Natural killer cell treated with Interleukin-12 subunit alpha and Interleukin-12 subunit beta and Interleukin-15 and Interleukin-18, amount 100 ng/mL, for 72 hours (primary cell): ENCODE measurements at places on chromosomes 12 and 14.
A peak's percentile ranks its signal among the peaks of the same experiment; 100 is the strongest.

DNA sequence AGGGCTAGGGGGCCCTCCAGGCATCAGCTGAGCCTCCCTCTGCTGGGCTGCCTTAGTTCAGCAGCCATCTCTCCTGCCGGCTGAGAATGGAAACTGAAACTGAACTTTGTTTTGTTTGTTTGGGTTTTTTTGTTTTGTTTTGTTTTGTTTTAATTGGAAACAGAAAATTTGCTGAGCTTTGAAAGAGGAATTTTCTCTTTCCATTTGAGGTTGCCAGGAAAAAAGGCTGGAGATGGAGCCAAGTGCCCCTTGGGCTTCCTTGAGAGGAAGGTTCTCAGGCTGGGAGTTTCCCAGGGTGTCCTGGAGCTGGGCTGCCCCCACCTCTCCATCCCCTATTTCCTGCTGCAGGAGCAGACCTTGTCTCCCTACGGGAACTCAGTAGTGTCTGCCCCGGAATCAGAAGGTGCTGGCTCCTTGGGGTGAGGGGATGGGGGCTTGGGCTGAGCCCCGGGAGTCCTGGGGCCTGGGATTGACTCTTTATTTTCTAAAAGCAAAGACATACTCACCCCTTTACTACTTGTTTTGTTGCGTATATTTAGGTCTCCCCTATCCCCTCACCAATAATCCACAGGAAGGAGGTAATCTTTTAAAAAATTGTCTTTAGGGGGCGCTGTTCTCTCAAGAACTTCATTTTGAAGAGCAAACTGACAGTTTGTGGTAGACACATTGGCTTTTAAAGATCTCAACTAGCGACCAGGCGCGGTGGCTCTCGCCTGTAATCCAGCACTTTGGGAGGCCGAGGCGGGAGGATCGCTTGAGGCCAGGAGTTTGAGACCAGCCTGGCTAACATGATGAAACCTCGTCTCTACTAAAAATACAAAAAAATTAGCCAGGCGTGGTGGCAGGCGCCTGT, 21.3 kb upstream of the OASL start:
- H3K4me1 ChIP-seq = peaks cover 17% of the 10 kb centered on the region
- peak overlapping the region; percentile 90 for H3K4me3 ChIP-seq
- H3K27me3 ChIP-seq = no peaks in the 10 kb centered on the region
- peak overlapping the region; percentile 97 for H3K27ac ChIP-seq

DNA sequence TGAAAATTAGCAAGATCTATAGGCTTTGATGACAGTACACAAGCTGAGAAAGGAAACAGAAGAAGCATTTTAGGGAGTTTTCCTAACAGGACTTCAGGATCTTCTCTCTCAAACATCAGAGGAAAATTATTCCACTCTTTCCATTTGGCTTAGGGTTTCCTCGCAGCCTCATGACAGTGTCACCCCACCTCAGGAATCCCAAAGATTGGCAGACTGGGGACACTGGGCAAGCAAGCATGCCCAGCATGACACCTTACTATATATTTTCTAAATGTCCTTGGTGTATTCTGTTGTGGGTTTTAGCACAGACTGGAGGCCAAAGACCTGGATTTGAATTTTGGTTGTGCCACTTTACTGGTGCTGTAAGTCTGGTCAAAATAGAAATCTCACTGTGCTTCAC, 482.4 kb upstream of the SOX5 start:
- no peak overlapping the region for H3K4me3 ChIP-seq
- no peaks in the 10 kb centered on the region for H3K36me3 ChIP-seq
- no peaks in the 10 kb centered on the region for H3K4me1 ChIP-seq

GRCh38 chr12:59115995-59116394, 195.7 kb upstream of the LRIG3 start:
- H3K36me3 ChIP-seq = no peaks in the 10 kb centered on the region
- no peak overlapping the region for H3K27ac ChIP-seq

GRCh38 chr12:65997056-65997455, 133.5 kb downstream of the LLPH start:
- H3K36me3 ChIP-seq = no peaks in the 10 kb centered on the region
- no peak for DNase-seq
- H3K4me3 ChIP-seq = no peak overlapping the region
- H3K27me3 ChIP-seq = peaks cover 3% of the 10 kb centered on the region
- no peak overlapping the region for H3K27ac ChIP-seq

DNA sequence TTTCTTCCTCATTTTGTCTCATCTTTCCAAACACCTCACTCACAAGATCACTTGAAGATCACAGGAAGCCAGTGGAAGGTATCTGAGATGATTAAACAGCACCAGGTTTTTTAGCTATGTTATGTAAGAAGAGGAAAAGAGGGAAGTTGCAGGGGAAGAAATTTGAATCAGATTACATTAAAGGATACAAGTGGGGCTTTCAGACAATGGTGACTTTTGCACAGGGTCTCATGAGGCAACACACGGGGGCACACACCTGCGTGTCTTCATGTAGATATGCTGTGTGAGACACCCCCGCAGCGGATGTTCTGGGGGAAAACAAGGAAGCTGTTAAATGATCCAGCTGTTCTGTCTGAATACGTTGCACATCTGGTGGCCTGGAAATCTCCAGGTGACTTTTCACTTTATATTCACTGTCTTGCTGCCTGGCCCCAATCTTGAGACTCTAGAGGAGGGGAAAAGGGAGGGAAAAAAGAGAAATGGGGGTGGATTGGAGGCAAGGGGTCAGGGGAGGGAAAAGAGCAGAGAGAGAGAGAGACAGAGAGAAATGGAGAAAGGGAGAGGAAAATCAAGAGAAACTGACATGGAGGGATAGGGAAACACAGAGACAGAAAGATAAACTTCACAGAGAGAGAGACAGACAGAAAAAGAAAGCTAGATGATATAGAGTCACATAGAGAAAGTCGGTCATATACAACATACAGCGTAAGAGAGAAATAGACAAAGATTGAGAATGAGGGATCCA, 36.3 kb upstream of the PPP1CC start:
- peaks cover 12% of the 10 kb centered on the region for H3K4me1 ChIP-seq
- H3K4me3 ChIP-seq = no peak overlapping the region
- peaks cover 13% of the 10 kb centered on the region for H3K27me3 ChIP-seq
- no peaks in the 10 kb centered on the region for H3K36me3 ChIP-seq
- peak overlapping the region; percentile 3 for H3K27ac ChIP-seq

- peaks cover 11% of the 10 kb centered on the region for H3K36me3 ChIP-seq
- H3K27ac ChIP-seq = no peak overlapping the region
- H3K4me3 ChIP-seq = no peak overlapping the region
- H3K27me3 ChIP-seq = no peaks in the 10 kb centered on the region
Measured at GRCh38 chr14:102035914-102036313, 50.9 kb downstream of the HSP90AA1 start.

DNA sequence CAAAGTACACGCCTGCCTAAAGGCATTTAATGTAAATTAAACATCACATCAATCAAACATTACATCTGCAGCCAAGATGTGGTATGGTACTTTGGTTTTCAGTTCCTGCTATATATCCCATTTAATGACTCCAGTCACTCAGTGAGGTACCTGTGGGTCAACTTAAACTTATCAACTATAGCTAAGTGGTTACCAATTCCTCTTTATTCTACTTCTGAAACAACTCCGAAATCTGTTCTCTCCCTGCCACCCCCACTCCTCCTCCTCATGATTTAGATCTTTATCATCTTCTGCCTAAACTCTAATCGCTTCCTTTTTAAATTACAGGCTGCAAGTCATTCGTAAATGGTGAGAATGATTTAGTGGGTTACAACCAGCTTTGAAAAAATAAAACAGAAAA, 57.9 kb downstream of the BCL2L14 start:
- H3K27me3 ChIP-seq = peaks cover 36% of the 10 kb centered on the region
- no peaks in the 10 kb centered on the region for H3K4me1 ChIP-seq
- H3K27ac ChIP-seq = no peak overlapping the region
- no peak overlapping the region for H3K4me3 ChIP-seq

DNA sequence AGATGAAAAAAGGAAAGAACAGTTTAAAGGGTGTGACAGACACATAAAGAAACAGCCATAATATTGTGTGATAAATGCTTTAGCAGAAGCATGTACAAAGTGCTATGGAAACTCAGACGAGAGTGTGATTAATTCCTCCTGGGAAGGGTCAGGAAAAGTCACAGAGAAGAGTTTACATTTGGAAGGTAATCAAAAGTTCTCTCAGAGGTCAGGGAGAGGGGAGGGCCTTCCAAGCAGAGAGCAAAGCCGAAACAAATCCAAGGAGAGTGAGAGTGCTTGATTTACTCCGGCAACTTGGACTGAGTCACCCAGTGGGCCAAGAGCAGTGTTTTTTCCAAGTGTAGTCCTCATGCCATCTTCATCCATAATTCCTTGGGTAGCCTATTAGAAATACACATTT, 108.3 kb downstream of the IGF1 start:
- H3K27ac ChIP-seq = no peak overlapping the region
- H3K27me3 ChIP-seq = peaks cover 2% of the 10 kb centered on the region
- no peak for DNase-seq

GRCh38 chr14:20723488-20723887, 22.2 kb upstream of the EDDM3A start:
- H3K36me3 ChIP-seq = no peaks in the 10 kb centered on the region
- no peak overlapping the region for H3K27ac ChIP-seq
- no peak for DNase-seq
- H3K4me1 ChIP-seq = no peaks in the 10 kb centered on the region

DNA sequence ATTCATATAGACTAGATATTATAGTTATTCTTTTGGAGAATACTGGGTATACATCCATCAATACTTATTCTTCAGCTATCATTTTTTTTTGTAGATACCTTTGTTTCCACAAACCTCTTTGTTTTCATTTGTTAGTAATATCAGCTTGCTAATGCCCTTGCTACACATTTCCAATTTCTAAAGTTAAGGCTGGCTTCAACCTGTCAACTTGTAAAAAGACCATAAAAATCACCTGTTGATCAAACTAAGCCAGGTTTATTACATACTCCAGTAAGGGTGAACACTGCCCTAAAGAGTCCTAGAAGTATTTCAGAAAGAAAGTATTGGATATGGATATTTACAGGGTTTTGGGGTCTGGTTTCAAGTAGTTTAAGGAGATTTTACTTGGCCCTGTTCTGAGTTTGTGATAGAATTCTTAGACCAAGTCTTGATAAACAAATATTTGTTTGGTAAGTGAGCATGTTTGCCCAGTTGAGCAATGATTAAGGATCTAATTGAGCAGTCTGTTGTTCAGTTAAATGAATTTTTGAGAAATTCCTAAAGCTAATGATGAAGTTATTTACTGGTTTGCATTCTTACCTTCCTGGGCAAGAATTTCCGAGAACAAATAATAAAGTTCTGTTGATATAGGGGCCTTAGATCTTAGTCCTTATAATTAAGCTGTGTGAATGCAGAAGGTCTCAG, 52.8 kb upstream of the LRTM2 start:
- H3K4me1 ChIP-seq = peaks cover 15% of the 10 kb centered on the region
- H3K27me3 ChIP-seq = no peaks in the 10 kb centered on the region
- H3K27ac ChIP-seq = no peak overlapping the region
- no peak for DNase-seq

GRCh38 chr12:66555113-66555512, 123.8 kb downstream of the GRIP1 start:
- no peak for DNase-seq
- no peaks in the 10 kb centered on the region for H3K36me3 ChIP-seq
- H3K27me3 ChIP-seq = peaks cover 15% of the 10 kb centered on the region
- H3K4me1 ChIP-seq = no peaks in the 10 kb centered on the region
- H3K27ac ChIP-seq = no peak overlapping the region
- H3K4me3 ChIP-seq = no peak overlapping the region

DNA sequence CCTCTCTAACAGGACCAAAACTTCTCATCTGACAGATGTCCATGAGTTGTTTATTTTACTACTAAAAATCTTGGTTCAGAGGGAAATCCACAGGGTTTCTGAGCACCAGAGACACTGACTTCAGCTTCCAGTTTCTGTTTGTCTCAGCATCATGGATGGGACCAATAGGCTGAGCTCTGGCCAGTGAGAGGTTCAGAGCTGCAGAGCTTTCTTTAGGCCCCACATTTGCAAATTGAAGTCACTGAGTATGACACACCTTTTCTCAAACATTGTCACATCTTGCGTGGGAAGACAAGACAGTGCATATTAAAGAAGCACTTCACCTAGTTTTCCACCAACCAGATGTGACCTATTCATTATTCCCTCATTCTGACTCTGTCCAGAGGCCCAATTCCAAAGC, 45.2 kb downstream of the RDH12 start:
- peaks cover 10% of the 10 kb centered on the region for H3K36me3 ChIP-seq
- no peak for DNase-seq
- H3K4me3 ChIP-seq = no peak overlapping the region
- peaks cover 8% of the 10 kb centered on the region for H3K4me1 ChIP-seq
- H3K27me3 ChIP-seq = no peaks in the 10 kb centered on the region

GRCh38 chr12:41013881-41014642, 174.1 kb upstream of the PDZRN4 start:
- no peaks in the 10 kb centered on the region for H3K4me1 ChIP-seq
- no peaks in the 10 kb centered on the region for H3K36me3 ChIP-seq
- H3K4me3 ChIP-seq = no peak overlapping the region
- H3K27ac ChIP-seq = no peak overlapping the region
- no peak for DNase-seq

- H3K27me3 ChIP-seq = no peaks in the 10 kb centered on the region
- H3K27ac ChIP-seq = no peak overlapping the region
- peaks cover 9% of the 10 kb centered on the region for H3K36me3 ChIP-seq
- no peak for DNase-seq
- H3K4me1 ChIP-seq = peaks cover 13% of the 10 kb centered on the region
- H3K4me3 ChIP-seq = no peak overlapping the region
Measured at GRCh38 chr12:26496170-26496569, 300.8 kb downstream of the SSPN start.

- H3K27me3 ChIP-seq = no peaks in the 10 kb centered on the region
- no peak overlapping the region for H3K27ac ChIP-seq
- no peaks in the 10 kb centered on the region for H3K36me3 ChIP-seq
- no peak overlapping the region for H3K4me3 ChIP-seq
Measured at GRCh38 chr12:31331242-31331641, 5.3 kb upstream of the SINHCAF start.

DNA sequence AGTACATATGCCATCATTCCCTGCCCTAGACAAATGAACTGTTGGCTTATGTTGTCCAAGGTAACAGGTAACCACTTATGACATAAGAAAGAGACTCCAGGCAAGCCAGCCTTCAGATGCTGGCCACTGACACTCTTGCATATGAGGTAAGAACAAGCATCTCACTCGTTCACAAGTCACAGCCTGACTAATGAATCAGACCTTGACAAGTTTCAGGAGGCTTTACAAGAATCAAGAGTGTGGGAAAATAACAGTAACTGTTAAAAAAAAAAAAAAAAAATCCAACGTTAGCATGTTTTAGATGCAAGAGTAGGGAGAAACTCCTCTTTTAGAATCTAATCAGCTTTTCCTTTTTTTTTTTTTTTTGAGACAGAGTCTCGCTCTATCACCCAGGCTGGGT, 40.7 kb downstream of the ZFYVE1 start:
- H3K36me3 ChIP-seq = peaks cover 5% of the 10 kb centered on the region
- no peak overlapping the region for H3K4me3 ChIP-seq
- H3K4me1 ChIP-seq = peaks cover 10% of the 10 kb centered on the region
- peak; percentile 47 for DNase-seq
- no peak overlapping the region for H3K27ac ChIP-seq
